ENCODE measurements at places on chromosomes 1 and 21. TPM values are rescaled to one million over a fixed set of nuclear protein-coding genes. Genes with fewer than 3 reads are reported as not detected.

GRCh38 chr1:2441746-2442145 is 29.4 kb upstream of the PEX10 start:
- DNase-seq: no peak

DNA sequence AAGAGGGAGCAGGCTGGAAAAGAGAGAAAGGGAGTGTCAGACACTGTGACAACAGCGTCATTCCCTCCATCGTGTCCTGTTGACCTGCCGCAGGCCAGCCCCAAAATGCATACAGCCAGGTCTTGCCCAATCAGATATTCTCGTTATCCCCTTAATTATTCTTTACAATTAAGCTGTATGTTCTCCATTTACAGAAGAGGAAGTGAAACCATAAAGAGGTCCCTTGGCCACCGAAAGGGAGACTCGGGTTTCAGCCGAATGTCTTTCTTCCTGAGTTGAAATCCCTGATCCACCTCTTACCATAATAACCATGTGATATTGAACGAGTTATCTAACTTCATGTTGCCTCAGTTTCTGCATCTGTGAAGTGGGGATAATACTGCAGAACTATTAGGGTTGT is 70.5 kb downstream of the IGSF21 start:
- no peak for DNase-seq

DNA sequence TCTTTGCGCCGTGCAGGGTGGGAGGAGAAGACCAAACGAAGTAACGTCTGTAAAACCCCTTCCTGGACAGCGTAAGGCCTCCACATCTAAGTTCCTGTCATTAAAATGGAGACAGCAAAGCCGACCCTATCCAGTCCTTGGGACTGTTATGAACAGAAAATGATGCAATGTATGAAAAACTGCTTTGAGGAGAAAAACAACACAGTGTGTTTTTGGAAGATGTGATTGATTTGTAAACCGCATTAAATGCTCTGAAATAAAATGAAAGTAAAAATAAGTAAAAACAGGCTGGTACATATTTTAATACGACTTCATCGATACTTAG is 827 bp upstream of the URB1 start:
- no peak for DNase-seq

GRCh38 chr21:43957611-43958362 is 54.3 kb upstream of the TRAPPC10 start:
- no peak for DNase-seq

GRCh38 chr1:7859406-7859805 is 6.5 kb upstream of the UTS2 start:
- no peak for DNase-seq

GRCh38 chr1:201009962-201010645 is 13.4 kb downstream of the KIF21B start:
- no peak for DNase-seq

DNA sequence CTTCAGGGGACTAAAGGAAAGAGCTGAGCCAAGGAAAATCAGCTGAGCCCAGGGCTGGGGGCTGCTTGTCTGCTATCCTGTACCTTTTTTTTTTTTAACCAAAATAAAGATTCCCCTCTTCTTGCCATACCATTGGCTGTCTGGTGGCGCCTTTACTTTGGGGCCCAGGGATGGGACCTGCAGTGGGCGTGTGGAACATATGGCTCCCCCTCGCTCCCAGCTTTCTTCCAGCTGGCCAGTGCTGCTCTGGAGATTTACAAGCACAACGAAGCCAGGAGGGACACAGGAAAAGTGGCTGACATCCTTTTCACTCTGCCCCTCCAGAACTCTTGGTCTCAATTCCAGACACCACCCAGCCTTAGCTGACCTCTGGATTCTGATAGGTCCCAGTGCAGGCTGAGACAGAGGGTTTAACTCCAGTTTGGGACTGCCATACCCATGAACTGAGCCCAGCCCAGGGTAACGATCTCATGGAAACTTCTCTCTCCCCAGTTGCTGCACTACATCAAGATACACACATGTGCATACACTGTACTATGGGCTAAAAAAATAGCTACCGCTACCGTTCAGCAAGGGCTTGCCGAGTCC is 5.4 kb upstream of the SFN start:
- no peak for DNase-seq

DNA sequence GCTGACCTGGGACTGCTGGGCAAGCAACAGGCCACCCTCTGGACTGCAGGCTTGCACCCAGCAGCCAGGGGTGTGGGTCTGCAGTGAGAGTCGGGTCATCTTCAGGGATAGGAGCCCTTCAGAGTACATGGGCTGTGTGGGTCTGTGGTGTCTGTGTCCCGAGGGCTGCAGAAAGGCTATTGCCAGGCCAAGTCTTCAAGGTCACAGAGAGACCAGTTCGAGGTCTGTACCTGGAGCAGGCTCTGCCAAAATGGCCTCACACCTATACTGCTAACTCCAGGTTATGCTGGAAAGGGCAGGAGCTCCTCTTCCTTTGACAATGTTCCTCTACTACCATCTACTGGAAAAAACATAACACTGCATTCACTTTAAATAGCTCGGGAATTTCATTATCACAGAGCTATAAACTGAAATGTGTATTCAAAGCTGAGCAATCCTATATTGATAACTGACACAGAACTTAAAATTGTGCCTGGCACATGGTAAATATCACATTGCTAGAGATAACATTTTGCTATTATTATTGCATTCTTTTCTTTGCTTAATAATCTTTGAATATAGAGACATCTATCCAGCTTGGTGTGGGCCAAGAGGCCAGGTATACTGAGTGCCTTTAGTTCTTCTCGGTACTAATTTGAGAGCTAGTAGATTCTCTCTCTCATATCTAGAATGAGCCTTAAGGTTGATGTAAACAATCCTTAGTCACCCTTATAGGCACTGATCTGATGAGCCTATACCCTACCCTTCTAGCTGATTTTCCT is 6.9 kb upstream of the DNAH14 start:
- no peak for DNase-seq

DNA sequence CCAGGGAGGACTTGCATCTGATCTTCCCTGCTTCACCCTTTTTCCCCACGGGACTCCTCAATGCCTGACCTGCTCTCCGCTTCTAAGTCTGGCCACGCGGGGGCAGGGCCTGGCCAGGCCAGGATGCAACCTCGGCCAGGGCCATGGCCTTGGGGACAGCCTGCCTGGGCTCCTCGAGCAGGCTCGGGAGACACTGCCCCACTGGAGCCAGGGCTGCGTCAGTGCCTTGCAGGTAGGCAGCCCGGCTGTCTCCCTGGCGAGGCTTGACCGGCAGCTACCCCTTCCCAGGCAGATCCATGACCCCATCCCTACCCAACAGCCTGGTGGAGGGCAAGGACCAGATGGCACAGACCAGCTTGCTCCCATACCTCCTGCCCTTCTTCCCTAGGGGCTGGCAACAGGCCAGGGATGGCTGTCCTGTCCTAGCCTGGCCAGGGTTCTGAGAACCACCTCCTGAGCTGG is 2.7 kb upstream of the PRDM16 start:
- no peak for DNase-seq

DNA sequence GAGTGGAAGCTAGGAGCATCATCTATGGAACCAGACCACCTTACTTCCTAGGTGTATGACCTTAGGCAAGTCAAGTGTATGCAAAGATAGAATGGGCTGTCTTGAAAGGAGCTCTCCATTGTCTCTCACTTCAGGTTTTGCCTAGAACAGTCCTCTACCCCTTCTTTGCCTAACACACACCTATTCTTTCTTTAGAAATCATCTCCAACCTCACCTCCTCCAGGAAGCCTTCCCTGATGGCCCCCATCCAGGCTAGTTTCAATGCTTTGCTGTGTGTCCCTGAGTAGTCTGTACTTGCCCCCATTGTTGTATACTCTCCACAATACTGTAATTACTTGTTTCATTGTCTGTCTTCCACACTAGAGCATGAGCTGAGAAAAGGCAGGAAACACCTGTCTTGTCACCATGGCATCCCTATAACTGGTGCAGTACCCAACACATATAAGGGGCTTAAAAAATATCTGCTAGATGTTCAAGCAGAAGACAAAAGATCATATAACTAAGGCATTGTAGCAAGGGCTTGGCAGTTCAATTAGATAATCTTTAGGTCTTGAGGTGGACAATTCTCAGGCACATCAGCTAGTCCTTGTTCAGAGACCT is 83.0 kb downstream of the RRAGC start:
- no peak for DNase-seq

DNA sequence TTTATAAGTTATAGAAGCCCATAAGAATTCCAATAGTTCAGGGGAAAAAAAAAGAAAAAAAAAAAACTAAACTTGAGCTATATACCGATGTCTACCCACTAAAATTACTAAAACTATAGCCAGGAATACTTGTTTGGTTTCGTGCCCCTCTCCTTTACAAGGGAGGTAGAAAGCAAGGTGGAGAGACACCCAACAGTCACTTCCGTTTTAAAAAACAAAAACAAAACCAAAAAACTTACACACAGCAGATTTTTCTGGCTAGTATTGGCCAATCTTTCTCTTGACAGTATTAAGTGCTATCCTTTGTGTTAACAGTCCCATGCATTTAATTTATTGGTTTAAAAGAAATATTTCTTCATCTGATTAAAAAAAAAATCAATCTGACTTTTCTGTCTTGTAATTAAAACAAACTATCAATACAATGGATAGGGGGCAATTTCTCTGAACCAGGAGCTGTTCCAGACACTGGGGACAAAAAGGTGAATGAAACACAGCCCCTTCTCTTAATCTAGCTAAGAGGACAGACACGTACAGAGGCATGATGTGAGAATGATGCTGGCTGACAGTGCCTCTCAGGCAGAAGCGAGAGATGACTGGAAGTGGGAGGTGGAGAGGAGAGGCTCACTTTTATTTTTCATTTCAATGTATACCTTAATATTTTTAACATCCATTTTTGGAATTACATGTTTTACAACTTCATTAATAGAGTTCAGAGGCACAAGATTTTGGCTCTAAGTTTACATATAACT is 214.8 kb downstream of the RERE start:
- DNase-seq: no peak

DNA sequence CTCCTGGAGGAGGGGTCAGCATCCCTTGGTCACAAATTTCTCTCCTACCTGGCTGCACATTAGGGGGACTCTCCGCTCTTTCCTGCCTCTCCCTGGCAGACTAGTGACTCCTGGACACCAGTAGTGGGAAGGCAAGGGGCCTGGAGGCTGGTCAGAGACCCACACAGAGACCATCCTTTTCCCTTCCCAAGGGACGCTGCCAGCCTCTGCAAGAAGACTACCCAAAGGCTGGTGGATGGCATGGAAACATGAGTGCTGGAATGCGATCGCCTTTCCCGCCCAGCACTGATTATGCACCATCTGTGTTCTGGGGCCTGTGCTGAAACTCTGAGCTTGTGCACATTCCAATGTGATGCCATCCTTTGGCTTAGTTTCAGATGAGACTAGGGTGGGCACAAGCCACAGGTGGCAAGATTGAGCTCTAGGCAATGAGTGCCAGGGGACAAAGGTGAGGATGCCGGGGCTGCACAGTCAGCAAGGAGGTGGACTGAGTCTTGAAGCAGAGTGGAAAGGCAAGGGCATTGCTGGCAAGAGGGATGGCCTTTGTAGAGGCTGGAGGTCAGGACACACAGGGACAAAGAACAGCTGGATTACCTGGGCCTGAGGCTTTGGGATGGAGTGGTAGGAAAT is 12.6 kb upstream of the EPS8L3 start:
- no peak for DNase-seq

DNA sequence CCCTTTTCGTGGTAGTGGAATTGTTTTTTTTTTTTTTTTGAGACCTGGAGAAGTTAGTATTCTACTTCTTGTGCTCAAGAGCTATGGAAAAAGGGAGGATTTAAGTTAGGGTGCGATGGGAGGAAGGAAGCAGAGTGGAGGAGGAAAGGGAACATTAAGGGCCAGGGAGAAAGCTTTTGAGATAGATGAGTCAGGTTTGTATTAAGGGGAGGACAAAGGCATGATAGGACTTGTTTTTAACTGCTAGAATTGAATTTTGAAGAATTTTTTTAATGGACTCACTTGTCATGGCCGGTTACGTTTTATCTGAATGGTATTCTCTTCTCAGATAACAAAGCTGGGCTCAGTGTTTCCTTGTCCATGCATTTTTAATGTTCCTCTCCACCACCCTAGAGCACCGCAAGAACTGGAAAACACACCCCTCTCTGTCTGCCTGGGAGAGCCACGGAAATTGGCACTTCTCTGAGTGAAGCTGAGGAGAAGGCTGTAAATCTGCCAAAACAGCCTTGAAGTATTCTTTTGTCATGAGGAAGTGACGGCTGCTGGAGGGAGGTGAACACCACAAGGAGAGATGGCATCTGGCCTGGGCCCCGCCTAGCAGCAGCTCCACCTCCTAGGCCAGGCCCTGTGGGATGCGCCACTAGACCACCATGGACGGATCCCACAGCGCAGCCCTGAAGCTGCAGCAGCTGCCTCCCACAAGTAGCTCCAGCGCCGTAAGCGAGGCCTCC is 3.5 kb downstream of the NIPAL3 start:
- no peak for DNase-seq

DNA sequence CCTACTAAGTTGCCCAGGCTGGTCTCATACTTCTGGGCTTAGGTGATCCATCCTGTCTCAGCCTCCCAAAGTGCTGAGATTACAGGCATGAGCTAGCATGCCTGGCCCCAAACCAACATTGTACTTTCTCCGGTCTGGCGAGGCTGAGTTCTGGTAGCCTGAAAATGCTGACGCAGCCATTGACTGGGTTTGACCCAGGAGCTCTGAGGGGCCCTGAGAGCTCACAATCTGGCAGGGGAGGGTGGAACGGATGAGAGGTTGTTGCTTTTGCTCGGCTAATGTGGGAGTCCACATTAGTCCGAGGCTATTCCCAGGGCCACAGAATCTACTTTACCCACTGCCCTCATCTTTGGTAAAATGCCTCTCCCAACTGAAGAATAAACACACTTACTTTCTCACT is 35.1 kb upstream of the PARP1 start:
- no peak for DNase-seq

DNA sequence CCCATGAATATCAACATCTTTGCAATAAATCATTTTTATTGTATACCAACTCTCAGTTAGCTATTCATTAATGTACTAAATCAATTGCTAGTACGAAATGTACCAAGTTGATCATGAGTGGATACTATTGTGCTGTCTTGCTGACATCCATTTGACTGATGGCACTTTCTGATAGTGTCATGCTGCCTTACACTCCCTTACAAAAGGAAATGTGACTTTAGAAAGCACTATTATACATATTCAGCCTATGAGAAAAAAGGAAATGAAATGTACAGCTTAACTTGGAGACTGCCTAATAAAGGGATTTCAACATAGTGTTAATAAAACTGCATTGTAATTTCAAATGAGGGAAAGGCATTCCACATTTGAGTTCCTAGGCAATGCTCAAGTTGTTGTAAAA is 52.2 kb downstream of the PLA2G4A start:
- DNase-seq: no peak

DNA sequence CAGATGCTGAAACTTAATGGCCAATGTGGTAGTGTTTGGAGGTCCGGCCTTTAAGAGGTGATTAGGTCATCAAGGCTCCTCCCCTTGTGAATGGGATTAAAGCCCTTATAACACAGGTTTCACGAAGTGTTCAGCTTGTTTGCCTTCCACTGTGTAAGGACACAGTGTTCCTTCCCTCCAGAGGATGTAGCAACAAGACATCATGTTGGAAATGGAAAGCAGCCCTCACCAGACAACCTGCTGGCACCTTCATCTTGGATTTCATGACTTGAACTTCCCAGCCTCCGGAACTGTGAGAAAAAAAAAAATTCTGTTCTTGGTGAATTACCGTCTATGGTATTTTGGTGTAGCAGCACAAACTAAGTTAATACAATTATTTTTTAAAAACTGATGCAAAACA is 613.8 kb downstream of the KIF26B start:
- no peak for DNase-seq

- DNase-seq: no peak
Observed at GRCh38 chr1:15739745-15740144, 2.6 kb upstream of the TMEM82 start.

The MYOG gene
- 0.11 TPM for polyA plus RNA-seq

The CAPN9 gene
- polyA plus RNA-seq: 0.57 TPM

The KRTAP7-1 gene
- polyA plus RNA-seq: not detected

The REN gene
- polyA plus RNA-seq: 94.2 TPM

The FAF1 gene
- 58.2 TPM for polyA plus RNA-seq

The COL24A1 gene
- 3.5 TPM for polyA plus RNA-seq

The TENT5C gene
- polyA plus RNA-seq: 3.1 TPM
